HFFc6 (cell line): ENCODE measurements at places on chromosomes 11 and 22. TPM values are rescaled to one million over a fixed set of nuclear protein-coding genes. Genes with fewer than 3 reads are reported as not detected.

GRCh38 chr11:118608360-118609227 lies 1.2 kb downstream of the PHLDB1 start:
- DNase-seq, result peak; percentile 90

DNA sequence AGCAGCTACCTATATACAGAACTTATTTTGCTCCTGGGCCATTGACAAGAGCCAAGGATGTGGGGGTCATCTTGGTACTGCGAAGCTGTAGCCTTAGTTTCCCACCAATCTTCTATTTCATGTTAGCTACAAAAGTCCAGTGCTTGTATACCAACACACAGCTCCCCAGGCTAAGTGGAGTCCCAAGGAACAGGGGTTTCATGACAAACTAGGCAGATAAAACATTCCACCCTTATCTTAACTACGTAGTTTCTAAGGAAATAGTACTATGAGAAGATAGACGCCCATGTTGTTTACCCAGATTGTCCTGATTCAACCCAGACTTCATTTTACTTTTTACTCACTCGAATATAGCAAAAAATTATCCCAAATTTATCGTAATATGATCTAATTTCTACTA lies 218.5 kb downstream of the DYNC2H1 start:
- no peak for DNase-seq

GRCh38 chr11:46511342-46511741 lies 82.5 kb downstream of the AMBRA1 start:
- no peak for DNase-seq

DNA sequence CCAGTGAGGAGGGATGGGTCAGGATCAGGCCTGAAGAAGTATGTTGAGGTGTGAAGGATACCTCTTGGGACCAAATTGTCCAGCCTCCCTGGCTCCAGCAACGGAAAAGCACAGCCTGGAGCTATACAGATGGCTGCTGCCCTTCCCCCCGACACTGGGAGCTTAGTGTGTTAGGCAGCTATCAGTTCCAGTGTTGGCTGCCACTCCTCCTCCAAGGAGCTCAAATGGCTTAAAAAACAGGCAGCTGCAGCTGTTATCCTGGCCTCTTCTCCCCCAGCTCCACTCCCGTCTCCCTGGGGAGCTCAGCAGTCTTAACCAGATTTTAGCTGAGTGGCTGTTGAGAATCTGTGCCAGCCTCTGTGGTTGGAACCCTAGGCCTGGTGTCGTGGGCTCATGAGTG lies 225.0 kb downstream of the JRKL start:
- no peak for DNase-seq

- no peak for DNase-seq
Measured at GRCh38 chr11:70910835-70911234, 341.5 kb downstream of the SHANK2 start.

- DNase-seq, result no peak
Measured at GRCh38 chr11:127726367-127726766, 725.8 kb upstream of the KIRREL3 start.

DNA sequence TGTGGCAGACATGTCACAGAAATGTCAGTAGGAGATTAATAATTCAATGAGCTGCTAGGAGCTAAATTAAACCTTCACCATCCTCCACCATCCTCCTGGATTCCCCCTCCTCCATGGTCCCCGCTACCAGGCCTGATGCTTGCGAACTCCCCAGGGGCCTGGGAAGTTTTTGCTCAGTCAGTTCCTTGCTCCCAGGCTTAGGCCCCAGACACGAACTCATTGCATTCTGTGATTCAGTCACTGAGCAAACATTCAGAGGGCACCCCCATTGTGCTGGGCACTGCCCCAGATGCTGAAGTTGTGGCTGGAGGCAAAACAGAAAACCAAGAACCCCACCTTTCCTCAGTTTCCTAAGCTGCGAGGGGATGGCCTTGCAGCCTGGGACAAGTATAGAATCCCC lies 14.3 kb downstream of the NPTXR start:
- no peak for DNase-seq

DNA sequence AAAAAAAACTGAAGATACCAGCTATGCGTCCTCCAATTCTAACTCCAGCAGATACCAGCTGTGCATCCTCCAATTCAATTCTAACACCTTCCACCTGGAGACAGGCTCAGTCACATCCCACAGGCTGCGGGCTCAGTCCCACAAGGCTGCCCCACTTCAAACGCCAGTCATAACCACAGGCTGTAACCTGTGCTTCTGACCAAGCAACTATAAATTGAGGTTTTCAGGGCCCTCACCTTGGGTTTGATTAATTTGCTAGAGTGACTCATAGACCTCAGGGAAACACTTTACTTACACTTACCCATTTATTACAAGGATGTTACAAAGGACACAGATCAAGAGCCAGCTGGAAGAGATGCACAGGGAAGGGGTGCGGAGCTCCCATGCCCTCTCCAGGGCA lies 32.4 kb upstream of the MSANTD2 start:
- no peak for DNase-seq

GRCh38 chr11:47152126-47152952 lies 24.3 kb downstream of the ARFGAP2 start:
- no peak for DNase-seq

The CRYBB3 gene
- not detected in 3 replicates for total RNA-seq

The OR5B21 gene
- not detected in 3 replicates for total RNA-seq

The KRTAP5-10 gene
- total RNA-seq, result not detected in 3 replicates

The DGAT2 gene
- total RNA-seq, result 0.24 to 0.55 TPM (median 0.51 TPM) in 3 replicates

The PARVG gene
- total RNA-seq, result not detected in 3 replicates
